ENCODE measurements at places on chromosomes 7 and 10. TPM values are rescaled to one million over a fixed set of nuclear protein-coding genes. Genes with fewer than 3 reads are reported as not detected.

Gene CNPY1
- total RNA-seq, result not detected

Gene HOXA13
- total RNA-seq, result under 0.01 TPM

Gene HYAL4
- total RNA-seq, result not detected

Gene HDAC9
- 20.9 TPM for total RNA-seq

Gene RBP3
- total RNA-seq, result not detected

Gene NKX6-2
- not detected for total RNA-seq

Gene MEOX2
- not detected for total RNA-seq

Gene PVRIG
- 13.9 TPM for total RNA-seq

Gene NKX1-2
- total RNA-seq, result not detected

Gene LAMB1
- total RNA-seq, result 0.10 TPM

Gene NOS3
- 2.1 TPM for total RNA-seq

Gene SPDYE6
- total RNA-seq, result not detected

Gene PRR15
- total RNA-seq, result not detected

Gene TMEM184A
- total RNA-seq, result not detected

Gene NYAP1
- total RNA-seq, result 0.10 TPM

Gene ABLIM1
- total RNA-seq, result 108 TPM

All from mononuclear cell (primary cell).